T-cell (primary cell): ENCODE measurements at places on chromosomes 3 and 15.
A peak's percentile ranks its signal among the peaks of the same experiment; 100 is the strongest.

DNA sequence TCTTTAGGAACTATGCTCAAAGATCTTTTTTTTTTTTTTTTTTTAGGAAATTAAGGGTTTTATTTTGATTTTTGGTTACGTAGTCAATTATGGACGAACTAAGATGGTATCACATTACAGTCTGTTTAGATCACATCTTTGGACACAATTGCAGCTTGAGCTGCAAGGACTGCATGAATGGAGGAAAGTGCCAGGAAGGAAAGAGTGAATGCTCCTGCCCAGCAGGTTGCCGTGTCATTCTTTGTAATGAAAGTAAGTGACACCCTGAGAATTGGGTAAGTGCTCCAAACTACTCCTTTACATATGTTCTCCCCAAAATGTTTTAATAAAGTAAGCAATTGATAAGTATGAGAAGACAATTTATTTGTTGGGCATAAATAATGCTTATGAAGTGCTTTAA is 716.5 kb upstream of the GOLIM4 start:
- no peaks in the 10 kb centered on the region for H3K27me3 ChIP-seq
- H3K27ac ChIP-seq = no peak overlapping the region
- no peak overlapping the region for H3K4me3 ChIP-seq

GRCh38 chr3:98600412-98601095 is 7.1 kb upstream of the CPOX start:
- H3K27ac ChIP-seq = no peak overlapping the region
- no peaks in the 10 kb centered on the region for H3K27me3 ChIP-seq
- no peaks in the 10 kb centered on the region for H3K36me3 ChIP-seq
- no peak overlapping the region for H3K4me3 ChIP-seq

DNA sequence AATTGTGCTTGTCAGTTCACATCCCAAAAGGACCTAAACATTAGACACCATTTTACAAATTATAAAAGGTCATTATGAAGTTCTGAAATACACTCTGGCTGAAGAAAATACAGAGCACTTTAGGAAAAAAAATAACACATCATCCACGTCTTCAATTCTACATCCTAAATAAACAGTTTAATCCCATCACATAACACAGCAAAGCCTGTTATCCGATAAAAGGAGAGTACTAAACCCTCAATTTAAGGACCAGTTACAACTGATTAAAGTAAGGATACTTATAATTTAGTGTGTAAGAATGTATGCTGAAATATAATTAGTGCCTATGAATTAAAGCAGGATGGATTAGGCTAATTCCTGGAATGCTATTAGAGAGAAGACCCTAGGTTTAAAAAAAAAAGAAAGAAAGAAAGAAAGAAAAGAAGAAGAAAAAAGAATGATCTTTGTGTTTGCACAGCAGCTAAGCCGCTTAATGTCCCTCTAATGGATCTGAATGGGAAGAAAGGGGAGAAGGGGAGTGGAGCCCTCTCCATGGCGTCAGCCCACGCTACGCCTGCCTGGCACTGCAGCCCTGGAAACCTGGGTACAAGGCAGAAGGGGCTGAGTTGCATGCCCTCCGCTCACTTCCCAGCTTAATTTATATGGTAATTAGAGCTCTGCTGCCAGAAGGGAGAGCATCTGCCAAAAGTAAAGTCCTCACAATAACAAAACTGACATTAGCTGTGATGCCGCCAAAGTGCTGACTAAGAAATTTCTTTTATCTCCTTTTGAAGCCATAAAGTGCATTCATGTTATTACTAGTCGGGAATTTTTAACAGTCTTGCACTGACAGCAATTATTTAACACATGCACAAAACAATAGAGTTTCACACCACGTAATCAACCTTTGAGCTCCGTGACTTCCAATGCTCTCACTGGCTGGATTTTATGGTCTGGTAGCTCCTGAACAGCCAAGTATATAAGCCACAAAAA is 90.0 kb downstream of the FSIP1 start:
- no peaks in the 10 kb centered on the region for H3K36me3 ChIP-seq
- H3K27me3 ChIP-seq = peaks cover 3% of the 10 kb centered on the region
- no peak overlapping the region for H3K4me3 ChIP-seq
- no peak overlapping the region for H3K27ac ChIP-seq

- H3K27me3 ChIP-seq = no peaks in the 10 kb centered on the region
- H3K4me3 ChIP-seq = no peak overlapping the region
Measured at GRCh38 chr3:71652781-71653413, 69.4 kb upstream of the FOXP1 start.

- H3K36me3 ChIP-seq = no peaks in the 10 kb centered on the region
- no peaks in the 10 kb centered on the region for H3K4me1 ChIP-seq
- no peak overlapping the region for H3K4me3 ChIP-seq
- DNase-seq = no peak
Measured at GRCh38 chr3:101879623-101880284, 30.4 kb downstream of the NFKBIZ start.

GRCh38 chr3:171457607-171458061 is 2.6 kb downstream of the TNIK start:
- H3K27me3 ChIP-seq = no peaks in the 10 kb centered on the region
- peak overlapping the region; percentile 71 for H3K4me3 ChIP-seq
- peaks cover 38% of the 10 kb centered on the region for H3K4me1 ChIP-seq
- H3K27ac ChIP-seq = peak overlapping the region; percentile 73
- DNase-seq = no peak

DNA sequence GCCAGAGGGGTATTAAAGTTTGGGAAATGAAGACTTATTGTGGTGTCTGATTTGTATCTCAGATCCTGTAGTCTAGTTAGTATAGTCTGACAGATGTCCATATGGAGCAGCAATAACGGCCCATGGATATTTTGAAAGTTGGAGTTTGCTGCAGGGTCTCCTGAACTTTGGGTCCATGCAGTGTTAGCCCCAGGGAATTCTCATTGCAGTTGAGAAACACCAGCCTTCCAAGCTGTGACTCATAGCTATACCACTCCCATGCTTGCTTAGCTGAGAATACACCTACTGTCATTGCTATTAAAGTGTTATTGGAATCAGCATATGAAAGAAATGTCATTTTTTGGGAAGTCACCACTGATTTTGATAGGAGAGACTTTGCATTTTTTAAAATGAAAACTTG is 29.2 kb downstream of the TMOD2 start:
- H3K36me3 ChIP-seq = peaks cover 28% of the 10 kb centered on the region
- no peak for DNase-seq
- H3K27me3 ChIP-seq = no peaks in the 10 kb centered on the region
- H3K4me1 ChIP-seq = no peaks in the 10 kb centered on the region
